ENCODE measurements at places on chromosomes 16 and 17. TPM values are rescaled to one million over a fixed set of nuclear protein-coding genes. Genes with fewer than 3 reads are reported as not detected.

Gene ATXN7L3
- polyA plus RNA-seq: 93.5 TPM

Gene GPR142
- polyA plus RNA-seq: not detected

Gene TP53TG3B
- polyA plus RNA-seq: not detected

Gene TBC1D3I
- 0.32 TPM for polyA plus RNA-seq

Gene HOXB9
- not detected for polyA plus RNA-seq

Gene CCR7
- not detected for polyA plus RNA-seq

Gene SLFN14
- not detected for polyA plus RNA-seq

Gene ZPBP2
- polyA plus RNA-seq: not detected

Gene KRT33B
- not detected for polyA plus RNA-seq

Gene PIGW
- polyA plus RNA-seq: 2.7 TPM

Gene UBN1
- polyA plus RNA-seq: 18.5 TPM

Gene ABCC6
- not detected for polyA plus RNA-seq

Gene CLEC19A
- polyA plus RNA-seq: not detected

Gene CUEDC1
- 25.5 TPM for polyA plus RNA-seq

Gene OR3A3
- not detected for polyA plus RNA-seq

Gene CCL1
- polyA plus RNA-seq: not detected

Gene CCL8
- polyA plus RNA-seq: not detected

Gene VAC14
- 8.6 TPM for polyA plus RNA-seq

Gene ADAP2
- 1.1 TPM for polyA plus RNA-seq

Gene ITGB4
- not detected for polyA plus RNA-seq

Gene PDILT
- not detected for polyA plus RNA-seq

Gene MYO15A
- polyA plus RNA-seq: 1.9 TPM

Gene CBFA2T3
- 2.1 TPM for polyA plus RNA-seq

Gene CCL13
- polyA plus RNA-seq: not detected

Gene KRTAP9-2
- not detected for polyA plus RNA-seq

Gene GP1BA
- polyA plus RNA-seq: not detected

Gene CDH5
- not detected for polyA plus RNA-seq

Gene RASL10B
- 10.7 TPM for polyA plus RNA-seq

Gene CPHXL2
- not detected for polyA plus RNA-seq

Gene CNTD1
- polyA plus RNA-seq: 1.2 TPM

Gene PPM1D
- 16.7 TPM for polyA plus RNA-seq

Gene TTYH2
- 0.40 TPM for polyA plus RNA-seq

Gene CEP20
- polyA plus RNA-seq: 35.8 TPM

Measured in neural cell (in vitro differentiated cells).